ENCODE measurements at places on chromosomes 2 and 18. TPM values are rescaled to one million over a fixed set of nuclear protein-coding genes. Genes with fewer than 3 reads are reported as not detected.

GRCh38 chr2:75012080-75012479 is 53.6 kb downstream of the POLE4 start:
- DNase-seq: no peak
- H3K27ac ChIP-seq: no peak overlapping the region
- peaks cover 7% of the 10 kb centered on the region for H3K36me3 ChIP-seq
- H3K4me1 ChIP-seq: no peaks in the 10 kb centered on the region
- H3K27me3 ChIP-seq: no peaks in the 10 kb centered on the region

DNA sequence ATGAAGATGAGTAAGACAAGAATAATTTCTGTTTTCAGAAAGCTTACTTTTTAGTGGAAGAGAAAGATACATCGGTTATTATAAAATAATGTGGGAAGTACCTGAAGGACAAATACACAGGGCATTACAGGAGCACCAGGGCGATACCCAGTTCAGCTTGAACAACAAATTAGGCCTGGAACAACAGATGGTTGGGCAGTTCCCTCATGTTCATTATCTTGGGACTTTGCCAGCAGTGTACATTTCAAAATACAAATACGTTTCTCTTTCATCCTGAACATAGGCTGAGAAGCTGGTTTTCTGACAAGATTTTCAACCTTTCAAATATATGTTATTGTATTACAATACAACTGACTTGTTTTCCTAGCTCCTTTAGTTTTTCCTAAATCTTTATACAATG is 79.6 kb downstream of the TGIF1 start:
- no peak overlapping the region for H3K27ac ChIP-seq
- no peaks in the 10 kb centered on the region for H3K27me3 ChIP-seq
- DNase-seq: no peak
- no peak overlapping the region for H3K4me3 ChIP-seq
- H3K36me3 ChIP-seq: no peaks in the 10 kb centered on the region

GRCh38 chr2:218555527-218555926 is 12.6 kb downstream of the USP37 start:
- no peak for DNase-seq
- H3K4me3 ChIP-seq: no peak overlapping the region
- no peaks in the 10 kb centered on the region for H3K27me3 ChIP-seq
- peaks cover 4% of the 10 kb centered on the region for H3K4me1 ChIP-seq
- H3K36me3 ChIP-seq: peaks cover 51% of the 10 kb centered on the region

DNA sequence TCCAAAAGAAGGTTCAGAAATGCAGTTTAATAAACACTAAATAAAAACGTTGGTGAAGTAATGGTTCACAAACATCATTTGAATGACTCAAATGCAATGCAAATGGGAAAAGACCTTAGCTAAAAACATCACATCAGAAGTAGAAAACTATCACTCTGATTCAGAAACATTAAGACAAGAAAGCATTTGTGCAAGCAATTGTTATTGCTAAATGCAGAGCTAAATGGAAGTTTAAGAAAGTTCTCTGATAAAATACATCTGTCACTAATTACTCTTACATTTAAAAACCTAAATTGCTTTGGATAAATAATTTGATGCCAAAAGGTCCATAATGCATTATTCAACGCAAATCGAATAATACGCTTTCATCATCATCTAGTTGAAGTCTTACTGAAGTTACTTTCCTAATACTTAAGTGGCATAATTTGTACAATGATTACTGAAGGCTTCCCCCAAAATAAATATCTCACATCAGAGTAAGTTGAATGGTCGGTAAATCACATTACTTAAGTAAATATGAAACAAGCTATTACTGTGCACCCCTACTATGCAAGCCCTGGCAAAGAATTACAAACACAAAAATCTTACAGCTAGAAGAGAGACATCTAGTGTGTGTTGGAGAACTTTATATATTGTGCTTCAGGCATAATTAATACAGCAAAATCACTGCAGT is 105.7 kb upstream of the KCTD1 start:
- no peak overlapping the region for H3K27ac ChIP-seq
- peaks cover 12% of the 10 kb centered on the region for H3K4me1 ChIP-seq
- H3K4me3 ChIP-seq: no peak overlapping the region
- no peaks in the 10 kb centered on the region for H3K36me3 ChIP-seq

DNA sequence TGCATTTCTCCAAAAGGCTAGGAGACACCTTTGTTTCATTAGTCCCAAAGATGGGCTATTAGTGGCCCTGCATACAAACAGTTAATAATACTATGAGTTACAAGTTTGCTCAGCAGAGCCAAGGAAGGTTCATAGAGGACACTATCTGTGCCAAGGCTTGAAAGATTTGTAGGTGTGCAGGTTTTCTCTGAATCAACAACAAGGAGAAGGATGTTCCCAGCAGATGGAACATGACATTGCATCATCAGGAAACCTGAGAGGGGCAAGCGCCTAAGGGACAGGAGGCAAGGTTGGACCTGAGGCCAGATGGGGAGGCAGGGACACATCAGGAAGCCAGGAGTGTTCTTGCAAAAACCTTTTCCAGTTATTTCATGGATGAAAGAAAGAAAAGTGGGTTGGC is 35.4 kb upstream of the STK17B start:
- no peak overlapping the region for H3K27ac ChIP-seq
- H3K4me1 ChIP-seq: peaks cover 31% of the 10 kb centered on the region
- DNase-seq: no peak
- no peaks in the 10 kb centered on the region for H3K27me3 ChIP-seq
- H3K4me3 ChIP-seq: no peak overlapping the region

DNA sequence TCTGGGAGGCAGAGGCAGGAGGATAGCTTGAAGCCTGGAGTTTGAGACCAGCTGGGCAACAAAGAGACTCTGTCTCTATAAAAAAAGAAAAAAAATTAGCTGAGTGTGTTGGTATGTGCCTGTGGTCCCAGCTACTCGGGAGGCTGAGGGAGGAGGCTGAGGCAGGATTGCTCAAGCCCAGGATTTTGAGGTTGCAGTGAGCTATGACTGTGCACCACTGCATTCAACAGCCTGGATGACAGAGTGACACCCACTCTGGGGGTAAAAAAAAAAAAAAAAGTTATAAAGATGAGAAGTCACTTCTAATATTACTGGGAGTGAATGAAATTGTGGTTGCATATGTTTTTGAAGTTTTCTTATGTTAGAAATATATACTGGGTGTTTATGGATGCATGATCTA is 71.6 kb downstream of the C2orf74 start:
- peak; percentile 59 for DNase-seq
- H3K36me3 ChIP-seq: peaks cover 30% of the 10 kb centered on the region
- H3K4me1 ChIP-seq: peaks cover 9% of the 10 kb centered on the region
- no peaks in the 10 kb centered on the region for H3K27me3 ChIP-seq
- H3K27ac ChIP-seq: no peak overlapping the region

DNA sequence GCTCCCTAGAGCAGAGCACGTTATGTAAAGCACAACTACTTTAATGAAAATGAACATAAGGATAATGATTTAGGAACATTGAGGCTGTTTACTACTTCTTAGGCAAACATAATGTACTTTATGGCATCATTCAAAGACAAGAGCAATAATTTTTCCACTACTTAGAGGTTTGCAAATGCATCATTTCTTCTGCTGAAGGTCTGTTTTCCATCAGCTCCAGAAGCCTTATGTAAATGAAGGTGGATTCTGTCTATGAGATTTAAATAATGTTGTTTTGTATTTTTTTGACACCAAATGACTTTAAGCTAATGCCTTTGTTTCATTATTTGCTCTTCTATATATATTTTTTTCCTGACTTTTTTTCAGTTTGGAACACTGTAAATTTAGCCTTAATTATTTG is 28.1 kb downstream of the MREG start:
- no peak overlapping the region for H3K4me3 ChIP-seq
- H3K27me3 ChIP-seq: no peaks in the 10 kb centered on the region
- no peak overlapping the region for H3K27ac ChIP-seq
- peaks cover 31% of the 10 kb centered on the region for H3K36me3 ChIP-seq
- DNase-seq: no peak

DNA sequence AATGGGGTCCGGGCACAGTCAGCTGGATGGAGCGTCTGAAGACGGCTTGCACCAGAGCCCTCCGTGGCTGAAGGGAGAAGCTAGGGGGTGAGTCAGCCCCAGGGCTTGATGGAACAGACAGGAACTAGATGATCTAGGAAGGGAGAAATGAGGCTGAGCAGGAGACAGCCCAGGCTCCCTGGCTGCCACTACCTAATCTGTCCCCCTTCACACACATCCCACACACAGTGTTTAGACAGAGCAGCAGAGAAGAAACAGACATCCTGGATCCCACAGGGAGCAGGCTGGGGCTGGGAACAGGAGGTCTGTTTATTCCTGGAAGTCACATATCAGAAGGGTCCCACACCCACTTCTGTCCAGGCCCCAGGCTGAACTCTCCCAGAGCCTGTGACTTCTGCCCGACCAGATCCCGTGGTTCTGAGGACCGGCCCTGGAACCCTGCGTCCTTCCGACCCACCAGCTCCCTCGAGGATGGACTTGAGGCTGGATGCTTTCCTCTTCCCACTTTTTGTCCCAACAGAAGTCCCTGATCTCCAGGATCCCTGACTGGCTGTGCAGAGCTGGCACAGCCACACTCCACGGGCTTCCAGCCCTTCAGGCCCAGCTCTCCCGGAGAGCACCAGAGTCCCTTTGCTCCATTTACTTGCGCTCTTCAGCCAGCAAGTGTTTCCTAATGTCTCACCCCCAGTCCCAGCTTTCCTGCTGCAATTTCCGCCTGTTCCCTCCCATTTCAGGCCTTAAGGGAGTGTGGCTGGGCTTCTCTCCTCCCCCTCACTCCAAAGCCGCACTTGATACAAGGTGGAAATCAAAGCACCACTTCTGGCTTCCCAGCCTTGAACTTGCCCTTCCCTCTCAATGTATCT is 1.5 kb upstream of the GPBAR1 start:
- H3K27me3 ChIP-seq: no peaks in the 10 kb centered on the region
- H3K27ac ChIP-seq: no peak overlapping the region
- no peak for DNase-seq
- no peak overlapping the region for H3K4me3 ChIP-seq

DNA sequence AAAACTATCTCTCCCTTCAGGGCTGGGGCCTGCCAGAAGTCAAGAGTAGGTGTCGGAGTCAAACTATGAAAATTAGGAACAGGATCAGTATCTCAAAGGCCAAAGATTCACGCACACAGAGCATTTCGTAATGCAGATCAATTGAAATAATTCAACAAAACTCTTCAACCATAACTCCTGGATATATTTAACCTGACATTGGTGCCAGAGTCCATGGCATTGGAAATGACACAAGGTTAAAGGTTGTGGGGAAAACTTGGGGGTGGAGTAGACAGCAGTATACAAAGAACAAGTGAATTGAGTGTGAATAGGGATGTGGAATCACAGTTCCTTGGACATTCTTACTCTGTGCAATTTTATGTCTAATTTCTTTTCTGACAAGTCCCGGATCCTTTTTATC is 788.0 kb upstream of the GYPC start:
- DNase-seq: no peak
- H3K36me3 ChIP-seq: no peaks in the 10 kb centered on the region
- H3K4me3 ChIP-seq: no peak overlapping the region
- H3K27ac ChIP-seq: no peak overlapping the region

DNA sequence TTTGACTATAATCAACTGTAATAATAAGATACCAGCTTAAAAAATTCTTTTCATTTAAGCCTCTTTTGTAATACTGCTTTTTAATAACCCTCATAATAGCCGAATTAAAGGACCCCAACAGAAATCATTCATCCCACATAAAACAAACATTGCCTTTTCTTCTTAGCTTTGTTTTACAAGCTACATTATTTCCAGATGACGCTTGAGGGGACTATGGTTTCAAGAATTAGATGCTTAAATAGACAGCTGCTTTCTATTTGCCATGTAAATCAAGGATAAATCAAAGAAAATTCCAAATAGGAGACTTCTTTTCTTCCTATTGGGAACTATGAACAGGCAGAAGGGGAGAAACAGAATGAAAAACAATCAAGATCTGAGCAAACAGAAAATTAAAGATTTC is 200.7 kb upstream of the SMAD7 start:
- H3K4me1 ChIP-seq: no peaks in the 10 kb centered on the region
- H3K36me3 ChIP-seq: peaks cover 39% of the 10 kb centered on the region
- no peak overlapping the region for H3K4me3 ChIP-seq
- H3K27me3 ChIP-seq: no peaks in the 10 kb centered on the region

DNA sequence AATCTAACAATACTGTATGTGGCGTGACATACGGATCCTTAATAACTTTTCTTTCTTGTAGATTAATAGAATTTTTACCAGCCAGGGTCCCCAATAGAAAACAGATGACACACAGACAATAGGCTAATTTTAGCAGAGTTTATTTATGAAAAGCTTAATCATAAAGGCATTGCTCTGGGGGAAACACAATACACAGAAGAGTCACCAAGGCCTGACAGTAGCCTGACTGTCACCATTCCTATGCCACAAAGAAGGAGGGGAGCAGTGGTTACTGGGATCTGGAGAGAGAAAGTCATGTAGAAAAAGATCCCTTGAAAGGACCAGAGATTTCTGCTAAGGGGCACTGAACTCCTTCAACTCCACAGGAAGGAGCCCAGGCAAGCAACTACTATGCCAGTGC is 139.5 kb downstream of the METTL4 start:
- no peak overlapping the region for H3K4me3 ChIP-seq
- peaks cover 2% of the 10 kb centered on the region for H3K27me3 ChIP-seq
- H3K27ac ChIP-seq: no peak overlapping the region

DNA sequence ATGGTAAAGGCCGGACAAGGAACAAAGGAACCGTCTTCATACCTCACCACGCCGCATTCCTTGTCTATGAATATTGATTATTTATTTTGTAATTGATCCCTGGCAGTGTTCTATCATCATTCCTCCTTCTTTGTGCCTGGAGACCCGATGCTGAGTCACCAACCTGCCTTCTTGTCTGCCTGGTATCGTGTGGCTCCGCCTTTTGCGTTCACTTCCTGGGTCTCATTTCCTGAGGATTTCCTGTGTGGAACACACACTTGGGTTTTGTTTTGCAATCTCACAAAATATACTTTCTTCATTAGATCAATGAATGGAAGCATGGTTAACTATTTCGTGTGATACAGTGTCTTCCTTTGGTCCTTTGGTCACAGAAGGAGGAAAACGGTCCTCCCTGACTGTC is 95.5 kb upstream of the SNTG2 start:
- peak; percentile 21 for DNase-seq
- H3K27ac ChIP-seq: peak overlapping the region; percentile 36
- peaks cover 22% of the 10 kb centered on the region for H3K4me1 ChIP-seq

GRCh38 chr18:21452796-21453510 is 147.6 kb downstream of the ESCO1 start:
- no peak overlapping the region for H3K27ac ChIP-seq
- peaks cover 3% of the 10 kb centered on the region for H3K27me3 ChIP-seq
- no peaks in the 10 kb centered on the region for H3K4me1 ChIP-seq

GRCh38 chr2:77179297-77179696 is 342.9 kb downstream of the LRRTM4 start:
- no peaks in the 10 kb centered on the region for H3K36me3 ChIP-seq
- H3K4me1 ChIP-seq: no peaks in the 10 kb centered on the region
- H3K27me3 ChIP-seq: no peaks in the 10 kb centered on the region
- no peak overlapping the region for H3K27ac ChIP-seq
- no peak overlapping the region for H3K4me3 ChIP-seq
- DNase-seq: no peak

GRCh38 chr2:218282173-218282991 is 9.9 kb downstream of the TMBIM1 start:
- peak overlapping the region; percentile 64 for H3K27ac ChIP-seq
- peaks cover 23% of the 10 kb centered on the region for H3K36me3 ChIP-seq
- no peak overlapping the region for H3K4me3 ChIP-seq
- no peaks in the 10 kb centered on the region for H3K27me3 ChIP-seq

The IL1RL1 gene
- total RNA-seq: 1.3 TPM

The POMC gene
- 3.8 TPM for total RNA-seq

The TMEFF2 gene
- not detected for total RNA-seq

The TMEM247 gene
- not detected for total RNA-seq

The MYO1B gene
- 13.5 TPM for total RNA-seq

The MAP3K20 gene
- total RNA-seq: 7.0 TPM

The SERPINB11 gene
- total RNA-seq: not detected

The SERPINB7 gene
- total RNA-seq: not detected

The OSBPL1A gene
- total RNA-seq: 2.4 TPM

The NEUROD1 gene
- not detected for total RNA-seq

The KCNJ3 gene
- not detected for total RNA-seq
